ENCODE measurements at places on chromosomes 16 and 17. TPM values are rescaled to one million over a fixed set of nuclear protein-coding genes. Genes with fewer than 3 reads are reported as not detected.

- no peaks in the 10 kb centered on the region for H3K4me1 ChIP-seq
- H3K27me3 ChIP-seq: peaks cover 31% of the 10 kb centered on the region
- H3K4me3 ChIP-seq: no peak overlapping the region
- DNase-seq: no peak
Measured at GRCh38 chr17:81380666-81381518, 14.4 kb upstream of the BAHCC1 start.

GRCh38 chr16:54027995-54028394 is 258.6 kb downstream of the IRX3 start:
- H3K4me3 ChIP-seq: no peak overlapping the region
- no peak overlapping the region for H3K27ac ChIP-seq
- H3K4me1 ChIP-seq: no peaks in the 10 kb centered on the region
- H3K36me3 ChIP-seq: peaks cover 3% of the 10 kb centered on the region

- no peak overlapping the region for H3K27ac ChIP-seq
- DNase-seq: no peak
- peaks cover 7% of the 10 kb centered on the region for H3K36me3 ChIP-seq
- H3K4me1 ChIP-seq: peaks cover 3% of the 10 kb centered on the region
- H3K4me3 ChIP-seq: no peak overlapping the region
- no peaks in the 10 kb centered on the region for H3K27me3 ChIP-seq
Measured at GRCh38 chr16:27646806-27647205, 96.9 kb downstream of the KATNIP start.

DNA sequence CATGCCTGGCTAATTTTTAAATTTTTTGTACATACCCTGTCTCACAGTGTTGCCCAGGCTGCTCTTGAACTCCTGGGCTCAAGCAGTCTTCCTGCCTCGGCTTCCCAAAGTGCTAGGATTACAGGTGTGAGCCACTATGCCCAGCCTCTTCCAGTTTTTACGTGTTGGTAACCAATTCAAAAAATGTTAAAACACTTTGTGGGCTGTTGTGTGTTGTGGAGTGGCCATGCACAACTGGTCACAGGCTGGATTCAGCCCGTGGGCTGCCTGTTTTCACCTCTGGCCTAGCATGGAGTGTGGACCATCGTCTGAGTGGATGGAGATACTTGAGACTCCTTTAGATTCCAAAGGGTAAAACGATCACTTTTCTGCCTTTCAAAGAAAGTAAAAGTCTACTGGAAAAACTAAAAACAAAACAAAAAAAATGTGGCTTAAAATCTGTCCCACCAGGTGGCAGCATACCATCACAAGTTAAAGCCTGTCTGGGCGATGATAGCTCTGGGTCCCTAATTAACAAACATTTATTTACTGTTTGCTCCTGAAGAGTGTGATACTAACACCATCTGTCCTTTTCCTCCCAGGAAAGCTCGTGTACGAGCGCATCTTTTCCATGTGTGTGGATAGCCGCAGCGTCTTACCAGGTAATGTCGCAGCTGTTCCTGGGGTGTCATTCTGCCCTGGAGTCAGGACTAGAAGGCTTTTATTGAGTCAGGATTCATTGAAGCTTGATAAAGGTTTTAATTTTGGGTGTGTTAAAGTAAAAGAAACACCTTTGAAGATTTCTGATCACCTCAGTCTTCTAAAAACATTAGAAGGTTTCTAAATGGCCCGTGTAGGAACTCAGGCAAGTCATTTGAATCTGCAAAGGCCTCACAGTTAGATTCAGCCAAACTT is 45.8 kb downstream of the VPS35L start:
- H3K27ac ChIP-seq: no peak overlapping the region
- peaks cover 5% of the 10 kb centered on the region for H3K36me3 ChIP-seq
- no peaks in the 10 kb centered on the region for H3K27me3 ChIP-seq
- no peak overlapping the region for H3K4me3 ChIP-seq
- no peak for DNase-seq
- H3K4me1 ChIP-seq: no peaks in the 10 kb centered on the region

DNA sequence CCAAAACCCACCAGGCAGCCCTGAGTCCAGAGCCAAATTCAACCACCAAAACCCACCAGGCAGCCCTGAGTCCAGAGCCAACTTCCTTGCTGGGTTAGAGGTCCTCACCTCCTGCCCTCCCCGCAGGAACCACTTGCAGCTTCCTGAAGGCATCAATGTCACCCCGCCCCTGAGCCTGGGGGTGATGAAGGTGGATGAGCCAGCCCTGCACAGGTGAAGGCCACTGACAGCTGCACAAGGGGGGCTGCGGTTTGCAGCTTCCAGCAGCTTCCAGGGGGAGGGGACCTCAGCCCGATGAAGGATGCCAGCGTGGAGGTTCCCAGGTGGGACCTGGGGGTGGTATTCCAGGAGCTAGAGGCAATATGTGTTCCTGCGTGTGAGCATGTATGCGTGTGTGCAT is 7.6 kb upstream of the CSNK1D start:
- H3K27ac ChIP-seq: no peak overlapping the region
- H3K27me3 ChIP-seq: no peaks in the 10 kb centered on the region
- no peak overlapping the region for H3K4me3 ChIP-seq
- H3K4me1 ChIP-seq: peaks cover 14% of the 10 kb centered on the region
- no peak for DNase-seq

- DNase-seq: peak; percentile 28
- no peaks in the 10 kb centered on the region for H3K36me3 ChIP-seq
- peaks cover 50% of the 10 kb centered on the region for H3K4me1 ChIP-seq
- H3K27ac ChIP-seq: peak overlapping the region; percentile 95
- peak overlapping the region; percentile 90 for H3K4me3 ChIP-seq
Measured at GRCh38 chr17:32520104-32520701, 33.4 kb downstream of the CDK5R1 start.

Gene ST6GALNAC1
- total RNA-seq: 4.1 TPM

Gene CCDC43
- 23.8 TPM for total RNA-seq

Gene NXPH3
- total RNA-seq: not detected

All from T-helper 17 cell (primary cell).